ENCODE measurements at places on chromosomes 1 and 21. TPM values are rescaled to one million over a fixed set of nuclear protein-coding genes. Genes with fewer than 3 reads are reported as not detected.

DNA sequence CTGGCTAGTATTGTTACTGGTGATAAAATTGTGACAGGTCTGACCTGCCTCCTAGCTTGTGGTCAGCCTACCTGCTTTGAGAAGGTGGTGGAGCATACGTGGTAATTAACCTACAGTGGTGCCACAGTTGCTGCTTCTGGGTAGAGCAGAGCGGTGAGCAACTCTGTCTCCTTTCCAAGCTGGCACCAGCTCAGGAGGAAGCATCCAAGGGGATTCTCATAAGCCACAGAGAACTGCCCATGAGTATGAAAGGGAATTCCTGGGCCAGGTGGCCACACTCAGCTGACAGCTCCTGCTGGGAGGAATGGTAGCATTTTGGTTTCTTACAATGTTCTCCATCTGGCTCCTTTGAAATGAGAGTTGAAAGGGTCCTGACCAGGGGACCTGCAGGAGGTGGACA, 39.4 kb downstream of the ATP2B4 start:
- no peak for DNase-seq

GRCh38 chr1:117070124-117070523, 10.0 kb downstream of the TTF2 start:
- peak; percentile 13 for DNase-seq

DNA sequence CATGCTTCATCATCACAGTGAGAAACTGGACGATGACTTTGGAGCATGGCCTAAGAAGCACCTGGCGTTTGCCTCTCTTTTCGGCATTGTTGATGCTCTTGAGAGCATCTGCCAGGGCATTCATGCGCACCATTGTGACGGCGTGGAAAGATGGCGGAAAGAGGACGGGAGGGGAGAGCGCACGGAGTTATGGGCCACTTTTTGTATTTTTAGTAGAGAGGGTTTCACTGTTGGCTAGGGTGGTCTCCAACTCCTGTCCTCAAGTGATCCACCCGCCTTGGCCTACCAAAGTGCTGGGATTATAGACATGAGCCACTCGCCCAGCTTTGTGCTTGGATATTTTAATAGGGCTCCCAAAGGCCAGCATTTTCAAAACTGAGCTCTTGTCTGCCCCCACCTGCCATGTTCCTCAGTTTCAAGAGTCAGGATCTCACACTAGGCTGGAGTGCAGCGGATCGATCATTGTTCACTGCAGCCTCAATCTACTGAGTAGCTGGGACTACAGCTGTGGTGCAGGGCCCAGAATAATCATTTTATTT, 5.3 kb downstream of the RPS8 start:
- DNase-seq, result no peak

DNA sequence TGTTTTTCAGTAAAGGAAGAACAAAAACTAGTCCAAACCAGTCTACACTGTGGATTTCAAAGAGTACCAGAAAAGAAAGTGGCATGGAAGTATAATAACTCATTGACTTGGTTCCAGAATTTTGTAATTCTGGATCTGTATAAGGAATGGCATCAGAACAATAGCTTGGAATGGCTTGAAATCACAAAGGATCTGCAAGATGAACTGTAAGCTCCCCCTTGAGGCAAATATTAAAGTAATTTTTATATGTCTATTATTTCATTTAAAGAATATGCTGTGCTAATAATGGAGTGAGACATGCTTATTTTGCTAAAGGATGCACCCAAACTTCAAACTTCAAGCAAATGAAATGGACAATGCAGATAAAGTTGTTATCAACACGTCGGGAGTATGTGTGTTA, 21.3 kb downstream of the CHODL start:
- DNase-seq, result no peak

DNA sequence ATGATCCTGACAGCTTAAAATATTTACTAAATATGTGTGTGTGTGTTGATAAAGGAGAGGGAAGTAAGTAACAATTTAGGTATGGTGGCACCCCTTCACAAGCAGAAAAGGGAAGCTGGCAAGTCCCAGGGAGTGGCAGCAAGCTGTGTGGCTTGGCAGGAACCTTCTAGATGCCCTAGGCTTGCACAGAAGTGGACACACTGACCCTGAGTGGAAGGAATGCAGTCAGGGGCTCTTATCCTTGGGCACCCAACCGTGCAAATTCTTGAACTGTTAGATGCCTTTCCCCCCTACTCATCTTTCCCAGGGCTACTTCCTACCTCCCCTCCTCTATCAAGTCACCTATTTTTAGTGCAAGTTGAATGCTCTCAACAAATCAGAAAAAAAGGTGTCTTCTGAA, 18.9 kb downstream of the ACP6 start:
- no peak for DNase-seq

Gene PKLR
- total RNA-seq, result under 0.01 TPM

All from lung microvascular endothelial cell (primary cell).